Coronary artery (tissue), 2 donors: ENCODE measurements at places on chromosomes 3 and 15.

- DNase-seq = no peak
Observed at GRCh38 chr3:53495520-53496391, 1.3 kb downstream of the CACNA1D start.

DNA sequence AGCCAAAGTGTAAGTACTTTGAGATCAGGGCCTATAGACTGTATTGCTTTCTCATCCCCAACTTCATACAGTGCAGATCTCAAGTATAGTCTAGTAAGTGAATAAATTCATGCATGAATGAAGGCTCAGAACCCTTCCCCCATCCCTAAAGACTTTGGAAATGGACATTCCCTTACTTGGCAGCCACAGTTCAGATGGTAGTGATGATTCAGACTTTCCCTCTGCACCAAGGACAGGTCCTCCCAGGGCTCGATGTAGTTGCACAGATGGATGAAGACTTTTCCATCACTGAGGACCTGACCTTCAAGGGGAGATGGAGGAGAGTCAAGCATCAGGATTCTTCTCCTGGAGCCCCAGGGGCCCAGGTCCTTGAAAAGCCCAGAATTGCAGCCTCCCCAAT is 4.6 kb downstream of the TIMP4 start:
- no peak for DNase-seq

DNA sequence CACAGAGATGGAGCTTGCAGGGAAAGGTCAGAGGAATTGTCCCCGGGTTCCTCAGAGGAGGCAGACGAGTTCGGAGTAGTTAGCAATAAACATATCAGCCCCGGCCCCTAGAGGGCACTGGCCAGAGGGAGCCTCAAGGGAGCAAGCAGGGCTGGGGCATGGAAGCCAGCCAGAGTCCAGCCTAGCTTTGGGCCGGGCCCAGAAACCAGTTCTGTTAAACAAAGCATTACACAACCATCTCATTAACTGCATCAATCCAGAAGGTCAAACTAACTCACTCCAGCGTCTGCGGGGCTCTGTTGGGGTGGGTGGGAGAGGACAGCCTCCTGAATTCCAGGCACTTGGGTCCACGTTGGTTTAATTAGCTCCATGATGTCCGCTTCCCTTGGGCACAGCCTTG is 41.0 kb upstream of the IREB2 start:
- no peak for DNase-seq

DNA sequence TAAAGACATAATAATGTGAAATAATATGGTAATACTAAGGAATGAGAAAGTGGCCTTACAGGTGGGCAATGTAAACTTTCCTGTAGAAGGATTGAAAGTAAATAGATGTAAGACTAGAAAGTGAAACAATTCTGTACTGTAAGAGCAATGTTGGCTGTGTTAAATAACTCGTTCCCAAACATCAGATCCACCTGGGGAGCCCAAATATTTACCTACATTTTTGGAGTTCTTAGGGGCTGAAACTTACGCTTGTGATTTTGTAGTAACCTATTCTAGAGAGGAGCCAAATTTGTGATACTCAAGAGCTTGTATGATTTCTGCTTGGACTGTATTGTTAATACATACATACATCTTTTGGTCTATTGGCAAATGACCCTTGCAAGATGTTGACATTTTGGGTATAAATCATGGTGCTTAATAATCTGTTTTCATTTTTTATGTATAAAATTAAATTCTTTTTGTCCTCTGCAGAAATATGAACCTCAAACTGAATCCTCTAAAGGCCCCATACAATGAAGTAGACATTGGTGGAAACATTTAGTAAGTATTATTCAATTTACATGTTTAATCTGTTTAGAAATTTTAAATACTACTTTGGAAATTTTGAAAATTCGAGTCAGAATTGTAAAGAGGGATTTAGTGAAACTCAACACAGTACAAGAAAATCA is 8.5 kb upstream of the CHD2 start:
- DNase-seq = no peak

- no peak for DNase-seq
Observed at GRCh38 chr3:187777331-187777941, 32.2 kb upstream of the BCL6 start.

DNA sequence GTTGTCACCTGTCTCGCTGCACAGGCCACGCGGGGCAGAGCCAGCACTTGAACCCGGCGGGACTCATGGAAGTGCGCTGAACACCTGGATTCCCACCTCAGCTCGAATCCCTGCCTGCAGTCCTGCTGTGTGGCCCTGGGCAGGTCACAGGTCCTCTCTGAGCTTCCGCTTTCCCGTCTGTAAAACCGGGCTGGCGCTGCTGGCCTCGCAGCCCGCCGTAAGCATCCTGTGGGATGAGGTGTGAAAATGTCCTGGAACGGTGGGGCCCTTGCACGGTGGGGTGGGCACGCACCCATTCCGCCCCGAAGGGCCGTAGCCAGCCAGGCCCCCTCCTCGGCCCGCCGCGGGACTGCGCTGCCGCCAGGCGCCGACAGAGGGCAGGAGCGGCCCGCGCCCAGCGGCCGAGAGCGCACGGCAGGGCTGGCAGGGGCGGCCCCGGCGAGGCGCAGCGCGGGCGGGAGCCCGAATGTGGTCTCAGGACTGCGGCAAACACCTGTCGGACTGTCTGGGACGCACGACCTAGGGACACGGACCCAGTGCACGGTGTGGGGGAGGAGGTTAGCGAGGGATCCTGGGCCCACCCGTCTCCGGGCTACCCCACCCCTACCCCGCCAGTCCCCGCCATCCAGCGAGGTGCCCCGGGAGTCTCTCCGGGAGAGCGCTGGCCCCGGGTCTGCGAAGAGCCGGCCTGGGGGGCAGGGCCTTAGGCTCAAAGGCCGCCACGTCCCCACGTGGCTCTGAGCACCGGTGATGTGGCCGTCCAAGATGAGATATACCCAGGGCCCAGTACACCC is 40.4 kb downstream of the DNAJB8 start:
- DNase-seq = no peak

GRCh38 chr3:119238363-119238762 is 2.3 kb downstream of the B4GALT4 start:
- DNase-seq = no peak

GRCh38 chr3:10333349-10333650 is 12.4 kb upstream of the SEC13 start:
- DNase-seq = no peak

DNA sequence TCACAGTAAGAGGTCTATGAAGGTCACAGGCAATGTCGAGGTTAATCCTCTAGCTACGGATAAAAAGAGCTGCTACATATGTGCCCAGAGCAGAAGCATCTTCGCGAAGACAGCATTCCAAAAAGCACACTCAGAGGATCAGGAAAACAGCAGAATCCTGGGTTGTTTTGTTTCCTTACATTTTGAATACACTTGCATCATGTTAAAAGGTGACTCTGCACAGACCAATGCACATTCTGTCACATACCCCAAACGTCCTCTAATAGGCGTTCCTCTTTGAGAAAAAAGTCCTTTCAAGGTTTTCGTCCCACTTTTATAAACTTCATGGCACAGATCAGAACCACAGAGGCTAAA is 52.7 kb downstream of the VGLL4 start:
- no peak for DNase-seq

DNA sequence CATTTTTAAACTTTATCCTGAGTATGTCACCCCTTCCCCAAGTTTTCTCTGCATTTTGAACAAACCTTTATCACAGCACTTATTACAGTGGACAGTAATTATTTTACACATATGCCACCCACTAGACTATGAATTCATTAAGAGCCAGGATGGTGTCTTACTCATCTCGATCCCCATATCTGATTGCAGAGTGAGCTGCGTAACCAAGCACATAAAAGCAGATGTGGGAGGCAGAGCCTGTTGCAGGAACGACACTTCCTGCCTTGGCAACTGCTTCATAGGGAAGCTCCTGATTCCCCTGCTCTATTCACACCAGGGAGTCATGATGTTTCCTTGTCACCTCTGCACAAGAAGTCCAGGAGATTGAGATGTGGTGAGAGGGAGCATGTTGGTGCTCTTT is 91.1 kb downstream of the MINAR1 start:
- no peak for DNase-seq

DNA sequence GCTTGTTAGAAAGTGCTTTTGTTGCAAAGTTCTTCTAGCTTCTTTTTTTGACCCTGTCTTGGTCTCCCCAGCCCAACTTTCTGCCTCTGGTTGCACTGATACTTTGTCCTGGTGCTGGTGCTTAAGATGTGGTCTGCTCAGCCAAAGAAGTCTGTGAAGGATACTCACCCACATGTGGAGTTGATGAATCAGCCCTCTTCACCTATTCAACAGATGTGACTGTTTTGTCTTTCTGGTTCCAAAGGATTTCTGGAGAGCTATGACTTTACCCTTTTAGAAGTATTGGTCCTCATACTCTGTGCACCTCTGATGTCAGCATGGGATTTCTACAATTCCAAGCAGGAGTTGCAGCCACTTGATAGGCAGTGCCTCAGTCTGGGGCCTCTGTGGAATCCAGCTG is 84.1 kb downstream of the PCCB start:
- DNase-seq = no peak

DNA sequence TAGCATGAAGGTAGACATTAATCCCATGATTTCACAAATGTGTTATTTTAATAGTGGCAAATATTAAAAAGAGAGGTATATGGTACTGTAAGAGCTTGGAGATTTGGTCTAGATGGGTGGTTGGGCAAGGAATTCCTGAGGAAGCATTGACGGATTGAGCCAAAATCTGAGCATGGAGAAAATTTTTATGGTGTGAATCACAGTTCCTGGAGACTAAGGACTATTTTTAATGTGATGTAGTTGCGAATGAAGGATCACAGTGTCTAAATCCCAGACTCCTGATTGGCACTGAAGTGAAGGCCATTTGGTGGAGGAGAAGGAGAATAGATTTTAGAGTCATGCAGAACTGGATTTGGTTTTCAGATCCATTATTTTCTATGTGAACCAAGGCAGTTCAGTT is 188.7 kb upstream of the FEZF2 start:
- DNase-seq = no peak

DNA sequence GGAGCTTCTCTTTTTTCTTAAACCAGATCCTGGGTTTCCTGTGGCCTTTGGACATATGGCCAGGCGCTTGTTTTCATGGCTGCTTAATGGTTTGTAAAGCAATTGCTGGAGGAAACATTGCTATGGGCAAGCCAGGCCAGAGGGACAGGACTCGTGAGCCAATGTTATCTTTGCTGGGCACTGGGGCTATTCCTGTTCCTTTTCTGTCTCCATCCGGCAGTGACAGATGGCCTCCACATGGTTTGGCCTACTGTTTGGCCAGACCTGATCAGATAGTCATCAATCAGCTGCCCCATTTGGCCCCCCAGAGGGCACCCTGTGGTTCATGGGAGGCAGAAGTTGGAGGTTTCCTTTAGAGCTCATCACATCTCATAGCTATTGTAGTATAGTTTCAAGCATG is 326.1 kb upstream of the ROPN1 start:
- DNase-seq = no peak

DNA sequence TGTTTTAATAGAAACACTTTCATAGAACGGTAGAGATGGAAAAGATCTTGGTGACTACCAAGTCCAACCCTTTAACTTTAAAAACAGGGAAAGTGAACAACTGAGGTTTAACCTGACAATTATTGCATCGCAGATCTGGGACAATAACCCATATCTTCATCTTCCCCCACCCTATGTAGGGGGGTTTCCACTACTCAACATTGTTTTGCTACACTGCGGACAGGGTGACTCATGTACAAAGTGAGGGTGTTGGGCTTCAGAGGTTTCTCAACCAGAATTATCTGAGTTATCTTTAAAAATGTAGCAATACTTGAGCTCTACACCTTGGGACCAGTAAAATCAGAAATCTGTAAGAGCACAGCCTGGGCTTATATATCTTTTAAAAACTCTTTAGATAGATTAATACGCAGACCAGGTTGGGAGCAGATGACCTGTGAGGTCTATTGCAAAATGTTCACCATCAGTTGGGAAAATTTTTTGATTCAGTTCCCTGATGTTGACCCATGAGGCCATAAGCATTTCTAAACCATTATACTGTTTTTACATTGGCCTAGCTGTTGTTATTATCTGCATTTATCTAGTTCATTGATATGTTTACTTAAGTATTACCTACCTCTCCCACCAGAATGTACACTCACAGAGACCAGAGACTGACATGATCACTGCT is 103.6 kb upstream of the ICE2 start:
- DNase-seq = no peak

DNA sequence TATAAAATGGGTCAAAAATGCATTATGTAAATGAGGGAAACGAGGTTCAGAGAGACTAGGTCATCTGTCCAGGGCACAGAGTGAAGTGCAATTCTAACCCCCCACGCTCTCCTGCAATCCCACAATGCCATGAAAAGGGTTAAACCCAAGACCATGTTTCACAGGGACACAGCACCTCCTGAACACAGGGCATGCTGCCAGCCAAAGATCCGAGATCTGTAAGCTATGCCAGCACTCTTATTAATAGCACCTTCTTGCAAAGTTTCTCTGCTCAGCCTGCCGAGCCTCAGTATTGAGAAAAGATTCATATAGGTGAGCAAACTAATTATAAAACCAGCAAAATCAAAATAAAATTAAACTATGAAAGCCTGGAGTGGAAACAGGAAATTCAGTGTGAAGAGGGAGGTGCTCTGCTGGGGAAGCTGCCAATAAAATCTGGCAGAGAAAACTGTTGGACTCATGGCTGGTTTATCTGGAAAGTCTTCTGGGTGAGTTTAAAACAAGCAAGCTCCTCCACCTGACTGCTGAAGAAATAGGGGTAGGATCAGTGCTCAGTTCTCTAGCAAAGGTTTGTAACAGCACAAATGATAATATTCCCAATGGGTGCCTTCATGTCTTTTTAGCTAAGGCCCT is 50.3 kb downstream of the LRIG1 start:
- no peak for DNase-seq
